Tongue (tissue), 3 donors: ENCODE measurements at places on chromosomes 7 and 10.

GRCh38 chr7:644381-645305 lies 81.9 kb upstream of the DNAAF5 start:
- no peak for DNase-seq

DNA sequence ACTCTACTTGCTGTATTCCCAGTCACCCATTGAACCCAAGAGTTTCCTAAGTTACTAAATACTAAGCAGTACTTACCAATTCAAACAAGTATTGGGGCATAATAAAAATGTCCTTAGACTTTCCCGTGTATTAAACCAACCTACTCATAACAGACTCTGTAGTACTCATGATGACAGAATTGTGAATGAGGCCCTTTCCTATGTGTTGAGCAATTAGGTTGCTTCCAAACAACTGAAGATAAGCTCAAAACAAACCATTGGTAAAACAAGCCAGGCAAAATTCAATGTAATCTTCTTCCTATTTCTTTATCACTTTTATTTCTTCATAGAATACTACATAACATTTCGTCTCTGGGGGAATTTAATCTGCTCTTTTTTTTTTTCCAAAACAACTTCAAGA lies 106.5 kb upstream of the ANK3 start:
- DNase-seq: no peak

DNA sequence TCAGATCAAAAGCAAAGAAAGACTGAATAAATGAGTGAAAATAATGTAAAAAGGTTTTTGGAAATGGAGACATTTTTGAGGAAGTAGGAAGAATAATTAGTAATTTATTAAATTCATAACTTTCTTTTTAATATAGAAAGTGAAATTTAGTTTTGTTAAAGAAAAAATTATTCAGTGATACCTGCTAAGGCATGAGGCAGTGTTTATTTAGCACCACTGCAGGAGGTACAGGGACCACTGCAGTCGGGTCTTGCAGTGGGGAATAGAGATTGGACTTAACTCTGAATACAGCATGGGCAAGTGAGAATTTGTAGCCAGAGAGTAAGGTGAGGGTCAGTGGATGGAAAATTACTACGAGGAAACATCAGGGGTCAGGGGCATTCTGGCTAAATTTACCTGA lies 39.9 kb downstream of the TPST1 start:
- no peak for DNase-seq

- peak; percentile 31 for DNase-seq
Observed at GRCh38 chr7:123681561-123681960, 25.9 kb downstream of the LMOD2 start.

- DNase-seq: peak; percentile 31
Observed at GRCh38 chr7:36151921-36152755, 916 bp upstream of the EEPD1 start.

DNA sequence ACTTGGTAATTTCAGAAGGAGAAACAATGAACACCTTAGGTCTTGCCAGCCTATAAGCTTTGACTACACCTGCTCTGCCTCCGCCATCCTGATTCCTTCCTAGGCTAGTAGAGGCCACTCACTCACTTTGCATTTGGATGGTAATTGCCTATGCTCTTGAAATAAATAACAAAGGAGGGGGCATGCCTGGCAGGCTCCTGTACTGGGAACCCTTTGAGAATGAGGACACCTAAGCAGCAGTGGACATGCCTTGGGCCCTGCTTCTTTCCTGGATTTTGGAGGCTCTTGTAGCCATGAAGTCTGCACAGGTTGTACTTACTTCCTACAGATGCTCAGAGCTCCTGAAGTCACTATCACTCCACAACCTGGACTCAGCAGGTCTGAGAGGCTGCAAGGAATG lies 65.8 kb downstream of the BLNK start:
- no peak for DNase-seq

DNA sequence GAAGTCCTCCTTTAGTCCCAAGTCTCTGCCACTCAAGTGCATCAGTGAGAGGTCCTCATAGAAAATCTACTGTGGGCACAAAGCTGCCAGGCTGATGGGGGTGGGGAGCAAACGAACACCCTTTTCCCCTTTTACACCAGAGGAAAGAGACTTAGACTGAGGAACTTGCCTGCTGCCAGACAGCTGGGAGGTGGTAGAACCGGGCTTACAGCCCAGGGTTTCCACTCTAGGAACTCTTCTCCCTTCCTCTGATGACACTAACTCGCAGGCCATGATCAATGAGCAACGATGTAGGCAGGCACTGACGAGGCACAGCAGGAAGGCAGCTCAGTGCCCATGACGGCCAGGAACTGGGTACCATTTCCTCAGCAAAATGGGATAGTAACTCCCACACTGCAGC lies 11.0 kb upstream of the SH2D4B start:
- no peak for DNase-seq

- DNase-seq: no peak
Observed at GRCh38 chr7:16023046-16023445, 336.6 kb upstream of the MEOX2 start.

DNA sequence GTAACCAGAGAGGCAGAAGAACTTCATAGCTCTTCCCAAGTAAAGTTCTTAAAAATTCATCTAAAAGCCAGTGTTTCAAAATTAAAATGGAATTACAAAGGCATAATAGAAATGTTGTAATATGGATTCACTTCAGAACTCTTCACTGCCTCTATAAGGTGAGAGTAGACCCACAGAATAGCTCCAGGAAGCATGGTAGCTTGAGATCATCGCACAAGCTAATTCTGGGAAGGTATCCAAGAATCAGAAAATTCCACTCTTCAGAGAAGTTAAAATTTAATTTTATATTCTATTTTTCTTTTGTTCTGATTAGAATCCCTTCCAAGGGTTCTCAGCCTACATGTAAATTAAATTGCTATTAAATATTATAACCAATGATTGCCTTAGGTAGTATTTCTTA lies 1.5 kb upstream of the DHX32 start:
- DNase-seq: no peak

- DNase-seq: no peak
Observed at GRCh38 chr10:117553142-117553814, 10.7 kb downstream of the EMX2 start.

DNA sequence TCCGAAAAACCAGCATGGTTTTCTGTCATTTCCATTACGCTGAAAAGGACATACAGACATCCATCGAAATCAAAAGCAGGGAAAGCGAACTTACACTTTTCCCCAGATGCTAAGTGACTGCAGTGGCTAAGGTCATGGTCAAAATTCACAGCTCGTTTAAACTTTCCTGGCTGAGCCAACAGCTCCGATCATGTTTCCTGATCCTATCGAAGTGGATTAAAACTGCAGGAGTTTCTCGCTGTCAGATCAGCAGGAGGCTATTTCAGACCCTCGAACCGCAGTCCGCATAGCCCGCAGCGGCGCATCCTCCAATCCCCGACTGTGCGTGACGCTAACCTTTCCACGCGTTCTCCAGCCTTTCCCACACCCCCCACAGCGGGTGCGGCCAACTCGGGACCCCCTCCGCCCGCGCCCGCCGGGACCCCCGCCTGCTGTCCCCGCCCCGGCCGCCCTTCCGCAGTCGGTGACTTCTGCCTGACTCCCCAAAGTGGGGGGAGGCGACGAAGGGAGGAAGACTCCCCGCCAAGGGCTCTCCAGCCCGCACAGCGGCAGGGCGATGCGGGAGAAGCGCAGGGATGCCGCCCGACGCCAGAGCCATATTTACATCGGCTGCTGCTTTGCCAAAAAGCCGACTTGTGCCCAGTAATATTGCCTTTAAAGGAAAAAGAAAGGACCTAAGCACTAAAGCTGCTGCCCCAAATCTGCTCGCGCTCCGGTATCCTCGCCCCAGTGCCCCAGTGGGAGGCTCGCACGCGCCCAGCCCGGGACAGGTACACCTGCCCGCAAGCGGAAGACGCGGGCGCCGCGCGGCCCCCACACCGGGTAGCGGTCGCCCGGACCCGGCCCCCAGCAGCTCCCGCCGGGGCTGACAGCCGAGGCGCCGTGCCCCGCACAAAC lies 1.2 kb downstream of the PIP4K2A start:
- peak; percentile 58 for DNase-seq

DNA sequence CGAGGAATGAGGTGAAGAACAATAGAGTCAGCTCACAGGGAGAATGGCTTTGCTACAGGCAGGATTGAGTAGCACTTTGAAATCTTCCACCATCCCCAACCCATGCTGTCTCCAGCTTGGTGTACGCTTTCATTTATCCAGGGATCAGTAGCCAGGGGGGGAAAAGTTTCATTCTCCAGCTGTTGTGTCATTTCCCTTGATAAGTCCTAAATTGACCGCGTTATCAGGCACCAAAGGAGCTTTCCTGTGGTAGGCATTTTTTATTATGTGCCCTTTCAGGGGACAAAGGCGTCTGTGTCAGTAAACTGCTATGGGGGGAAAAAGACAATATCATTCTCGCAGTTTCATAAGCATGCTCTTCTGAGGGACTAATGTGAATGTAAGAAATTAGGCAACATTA lies 106.6 kb upstream of the YAE1 start:
- no peak for DNase-seq

DNA sequence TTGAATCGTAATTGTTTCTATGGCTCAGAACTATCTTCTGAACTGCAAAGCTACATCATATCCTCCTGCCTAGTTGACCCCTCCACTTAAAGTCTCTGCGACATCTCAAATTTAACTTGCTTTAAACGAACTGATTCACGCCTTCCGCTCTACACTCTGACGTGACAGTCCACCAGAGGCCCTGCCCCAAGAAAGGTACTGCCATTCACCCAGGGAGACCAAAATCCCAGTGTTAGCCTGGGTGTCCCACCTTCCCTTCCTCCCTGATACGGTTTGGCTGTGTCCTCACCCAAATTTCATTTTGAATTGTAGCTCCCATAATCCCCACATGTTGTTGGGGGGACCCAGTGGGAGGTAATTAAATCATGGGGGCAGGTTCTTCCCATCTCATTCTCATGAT lies 90.8 kb downstream of the CPXM2 start:
- DNase-seq: no peak

DNA sequence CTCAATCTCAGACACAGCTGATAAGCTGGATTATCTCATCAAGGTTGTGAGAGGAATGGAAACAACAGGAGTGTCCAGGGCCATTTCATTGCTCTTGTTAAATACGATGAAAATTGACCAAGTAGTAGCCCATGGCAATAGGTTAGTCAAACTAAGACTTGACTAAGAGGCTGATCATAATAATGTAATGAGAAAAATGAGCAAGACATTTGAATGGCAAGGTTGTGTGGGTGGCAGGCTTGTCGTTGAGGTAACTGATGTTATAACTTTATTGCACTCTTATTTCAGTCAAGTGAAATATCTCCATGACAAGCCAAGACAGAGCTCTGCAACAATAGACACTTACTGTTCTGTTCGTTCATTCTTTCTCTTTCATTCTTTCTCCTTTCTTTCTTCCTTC lies 532.0 kb downstream of the GATA3 start:
- DNase-seq: no peak

- DNase-seq: no peak
Observed at GRCh38 chr7:36736899-36737211, 12.6 kb upstream of the AOAH start.

- DNase-seq: no peak
Observed at GRCh38 chr7:47228386-47229014, 353.4 kb downstream of the TNS3 start.

GRCh38 chr10:103678178-103678526 lies 177.2 kb downstream of the SH3PXD2A start:
- peak; percentile 95 for DNase-seq

- DNase-seq: no peak
Observed at GRCh38 chr10:18647945-18648344, 3.4 kb downstream of the NSUN6 start.

DNA sequence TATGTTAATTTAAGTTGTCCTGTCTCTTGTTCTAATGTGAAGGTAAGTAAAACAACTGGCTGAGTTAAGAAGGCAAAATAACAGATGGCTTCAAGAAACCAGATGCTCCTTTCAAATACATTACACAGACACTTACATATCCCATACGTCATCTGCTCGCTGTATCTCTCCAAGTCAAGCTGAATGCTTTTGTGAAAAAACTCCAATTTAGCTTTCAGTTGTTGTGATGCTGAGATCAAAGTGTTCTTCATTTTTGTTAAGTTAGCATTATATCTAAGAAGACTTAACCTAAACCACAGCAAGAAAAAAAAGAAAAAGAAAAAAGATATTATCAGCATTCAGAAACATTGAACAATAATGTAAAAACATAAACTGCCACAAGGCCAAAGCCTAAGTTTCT lies 18.5 kb upstream of the ERLIN1 start:
- DNase-seq: peak; percentile 10
